ENCODE measurements at places on chromosomes 5 and 9. TPM values are rescaled to one million over a fixed set of nuclear protein-coding genes. Genes with fewer than 3 reads are reported as not detected.

The FCN2 gene
- polyA plus RNA-seq: 0.50 TPM

The SLC45A2 gene
- 0.96 TPM for polyA plus RNA-seq

The GOLGA1 gene
- 15.3 TPM for polyA plus RNA-seq

The CTXN3 gene
- polyA plus RNA-seq: not detected

The TRIM32 gene
- polyA plus RNA-seq: 23.7 TPM

The PDCD1LG2 gene
- 0.07 TPM for polyA plus RNA-seq

The RALGPS1 gene
- 32.5 TPM for polyA plus RNA-seq

The SLC22A5 gene
- 66.9 TPM for polyA plus RNA-seq

The SPATA31C1 gene
- polyA plus RNA-seq: 0.80 TPM

The BARX1 gene
- polyA plus RNA-seq: 0.86 TPM

The DDX4 gene
- polyA plus RNA-seq: not detected

The DMRTA1 gene
- 1.7 TPM for polyA plus RNA-seq

The CAVIN4 gene
- 5.8 TPM for polyA plus RNA-seq

The LRRTM2 gene
- polyA plus RNA-seq: 2.2 TPM

The ADAMTS2 gene
- 10.6 TPM for polyA plus RNA-seq

The CORO2A gene
- 2.6 TPM for polyA plus RNA-seq

The TPPP gene
- polyA plus RNA-seq: 3.5 TPM

The MUSK gene
- 0.15 TPM for polyA plus RNA-seq

The ORM1 gene
- not detected for polyA plus RNA-seq

The SLC22A4 gene
- polyA plus RNA-seq: 9.1 TPM

The SHOC1 gene
- polyA plus RNA-seq: 0.67 TPM

The SMIM27 gene
- 17.7 TPM for polyA plus RNA-seq

The PGM5 gene
- polyA plus RNA-seq: 34.3 TPM

The IARS1 gene
- 114 TPM for polyA plus RNA-seq

The SPINK5 gene
- polyA plus RNA-seq: 0.42 TPM

The ECM2 gene
- polyA plus RNA-seq: 12.2 TPM

The PCDHB6 gene
- polyA plus RNA-seq: 3.0 TPM

The STKLD1 gene
- 4.6 TPM for polyA plus RNA-seq

The FOXD4 gene
- polyA plus RNA-seq: 0.26 TPM

The MARVELD2 gene
- polyA plus RNA-seq: 23.8 TPM

The SH3PXD2B gene
- polyA plus RNA-seq: 29.1 TPM

The SV2C gene
- 0.13 TPM for polyA plus RNA-seq

The SLC9A3 gene
- 69.6 TPM for polyA plus RNA-seq

The CCL27 gene
- polyA plus RNA-seq: 0.95 TPM

The IFNE gene
- 0.40 TPM for polyA plus RNA-seq

The PIP5KL1 gene
- polyA plus RNA-seq: 2.7 TPM

The CDH6 gene
- 78.5 TPM for polyA plus RNA-seq

The SPATA6L gene
- polyA plus RNA-seq: 6.7 TPM

The NRG2 gene
- 1.8 TPM for polyA plus RNA-seq

The MEIKIN gene
- not detected for polyA plus RNA-seq

The GRXCR2 gene
- polyA plus RNA-seq: not detected

The IL9 gene
- not detected for polyA plus RNA-seq

The VLDLR gene
- polyA plus RNA-seq: 30.7 TPM

The C5orf22 gene
- polyA plus RNA-seq: 23.3 TPM

The FOXD4L5 gene
- polyA plus RNA-seq: 0.35 TPM

The CYLC2 gene
- polyA plus RNA-seq: not detected
